Testis (tissue), 5 donors: ENCODE measurements at places on chromosomes 3 and 15.

DNA sequence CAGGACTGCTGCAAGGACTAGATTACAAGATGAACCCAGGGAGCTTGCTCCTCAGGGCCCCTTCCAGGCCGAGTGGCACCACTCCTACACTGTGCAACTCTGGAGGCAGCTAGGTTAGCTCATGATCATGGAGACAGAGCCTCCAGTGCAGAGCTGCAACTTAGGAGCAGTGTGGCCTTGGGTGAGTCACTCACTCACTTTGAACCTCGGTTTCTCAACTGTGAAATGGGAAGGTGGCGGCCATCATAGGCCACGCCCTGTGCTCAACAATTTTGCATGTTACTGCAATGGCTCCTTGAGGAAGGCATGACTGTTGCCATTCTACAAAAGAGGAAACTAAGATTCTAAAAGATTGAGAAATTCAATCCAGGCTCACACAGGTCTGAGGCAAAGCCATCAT is 11.2 kb upstream of the CXCR6 start:
- DNase-seq = no peak

GRCh38 chr3:21750831-21751391 is at the start of gene ZNF385D:
Gene ZNF385D (minus strand): TSS chr3:21751210. CDS start chr3:21750916, 294 bp downstream.
- peak; percentile 75 for DNase-seq

- no peak for DNase-seq
These were observed 75.6 kb downstream of the PDZRN3 start for GRCh38 chr3:73549051-73549600.

- peak; percentile 22 for DNase-seq
These were observed 96.4 kb downstream of the MYH15 start for GRCh38 chr3:108414007-108414406.
